ENCODE measurements at places on chromosomes 7 and 10.

DNA sequence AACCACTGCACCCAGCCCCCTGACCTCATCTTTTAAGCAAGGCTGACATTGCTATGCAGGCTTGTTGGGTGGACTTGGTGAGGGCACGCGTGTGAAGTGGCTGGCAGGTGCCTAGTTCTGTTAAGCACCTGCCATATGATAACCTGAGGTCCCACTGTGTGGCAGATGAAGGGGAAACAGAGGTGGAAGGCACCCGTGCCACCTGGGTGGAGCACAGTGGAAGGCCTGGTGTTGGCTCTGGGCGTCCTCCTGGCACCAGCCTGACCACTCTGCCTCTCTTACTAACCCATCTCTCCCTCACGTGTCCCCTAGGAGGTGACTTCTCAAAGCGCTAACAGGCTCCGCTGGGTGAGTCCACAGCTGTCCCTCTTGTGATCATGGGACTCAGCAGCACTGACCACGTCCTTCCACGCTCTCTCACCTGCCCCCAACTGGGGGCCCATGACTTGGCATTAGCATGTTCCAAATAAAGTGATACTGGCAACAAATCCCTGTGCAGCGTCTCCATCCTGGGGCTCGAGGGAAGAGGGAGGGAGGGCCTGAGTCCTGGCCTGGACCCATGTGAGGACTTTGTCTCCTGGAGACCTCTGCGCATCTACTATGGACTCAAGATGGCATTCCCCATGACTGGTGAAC, 4.6 kb upstream of the ZNF862 start:
- DNase-seq, result no peak
- no peak overlapping the region for H3K4me3 ChIP-seq
- H3K4me1 ChIP-seq, result no peaks in the 10 kb centered on the region
- H3K27ac ChIP-seq, result no peak overlapping the region
- peaks cover 6% of the 10 kb centered on the region for H3K27me3 ChIP-seq

DNA sequence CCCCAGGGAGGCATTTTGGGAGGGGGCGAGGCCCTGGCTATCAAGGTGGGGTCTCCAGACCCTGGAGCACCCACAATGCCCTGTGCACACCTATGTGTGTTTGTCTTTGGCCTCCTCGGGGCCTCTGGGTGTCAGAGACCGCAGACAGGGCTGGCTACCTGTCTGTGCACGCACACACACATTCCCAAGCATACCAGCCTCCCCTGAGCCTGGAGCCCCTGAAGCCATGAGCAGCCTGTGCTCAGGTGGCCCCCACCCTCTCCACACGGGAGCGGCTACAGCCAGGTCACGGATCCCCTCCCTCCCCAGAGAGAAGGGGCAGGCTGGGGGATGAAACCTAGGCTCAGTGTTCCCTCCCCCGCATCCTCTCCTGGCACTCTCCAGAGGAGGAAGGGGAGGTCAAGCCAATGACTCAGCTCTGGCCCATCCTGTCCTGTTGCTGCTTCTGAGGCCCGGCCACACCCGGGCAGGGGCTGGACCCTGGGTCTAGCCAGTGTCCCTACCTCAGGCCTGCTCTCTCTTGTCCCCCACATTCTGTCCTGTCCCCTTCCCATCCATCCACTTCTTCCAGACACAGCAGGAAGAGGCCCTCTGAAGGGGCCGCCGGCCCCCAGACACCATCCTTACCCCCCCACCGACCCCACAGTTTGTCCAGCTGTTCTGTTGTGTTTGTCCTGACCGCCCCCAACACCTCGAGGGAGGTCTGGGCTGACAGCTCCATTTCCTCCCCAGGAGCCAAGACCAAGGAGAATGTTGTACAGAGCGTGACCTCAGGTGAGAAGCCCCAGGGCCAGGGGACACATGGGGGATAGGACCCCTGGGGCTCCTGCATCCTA, 720 bp downstream of the SNCG start:
- no peaks in the 10 kb centered on the region for H3K27me3 ChIP-seq
- no peaks in the 10 kb centered on the region for H3K36me3 ChIP-seq
- peak; percentile 80 for DNase-seq
- H3K4me3 ChIP-seq, result no peak overlapping the region

- no peaks in the 10 kb centered on the region for H3K4me1 ChIP-seq
- no peak for DNase-seq
Observed at GRCh38 chr7:28958980-28959347, 834 bp upstream of the TRIL start.

GRCh38 chr7:150951521-150951920, 26.6 kb downstream of the KCNH2 start:
- H3K27ac ChIP-seq, result no peak overlapping the region
- no peaks in the 10 kb centered on the region for H3K27me3 ChIP-seq
- H3K36me3 ChIP-seq, result peaks cover 11% of the 10 kb centered on the region
- H3K4me3 ChIP-seq, result no peak overlapping the region

Data from cardiac muscle cell (in vitro differentiated cells and primary cell).